CD4-positive, alpha-beta T cell treated with Interleukin-1 beta for 1 hour (primary cell): ENCODE measurements at places on chromosomes 5 and 9.

- DNase-seq: no peak
These were observed 235.9 kb downstream of the DOCK8 start for GRCh38 chr9:450561-450960.

DNA sequence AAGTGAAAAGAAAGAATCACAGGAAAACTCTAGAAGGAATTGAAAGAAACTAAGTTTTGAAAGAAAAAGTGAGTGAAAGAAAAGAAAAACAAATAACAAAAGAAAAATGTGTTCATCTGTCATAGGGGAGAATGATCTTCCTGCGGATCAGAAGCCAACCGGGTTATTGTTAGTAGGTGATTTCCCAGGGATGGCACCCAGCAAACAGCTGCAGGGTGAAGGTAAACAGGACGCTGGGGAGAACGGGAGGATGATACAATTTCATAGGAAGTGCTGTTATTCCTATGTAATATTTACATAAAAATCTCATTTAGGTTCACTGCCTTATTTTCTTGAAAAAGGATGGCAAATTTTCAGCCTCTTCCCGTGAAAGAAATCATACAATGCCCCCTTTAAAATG lies 72.4 kb upstream of the LHFPL2 start:
- DNase-seq: no peak

DNA sequence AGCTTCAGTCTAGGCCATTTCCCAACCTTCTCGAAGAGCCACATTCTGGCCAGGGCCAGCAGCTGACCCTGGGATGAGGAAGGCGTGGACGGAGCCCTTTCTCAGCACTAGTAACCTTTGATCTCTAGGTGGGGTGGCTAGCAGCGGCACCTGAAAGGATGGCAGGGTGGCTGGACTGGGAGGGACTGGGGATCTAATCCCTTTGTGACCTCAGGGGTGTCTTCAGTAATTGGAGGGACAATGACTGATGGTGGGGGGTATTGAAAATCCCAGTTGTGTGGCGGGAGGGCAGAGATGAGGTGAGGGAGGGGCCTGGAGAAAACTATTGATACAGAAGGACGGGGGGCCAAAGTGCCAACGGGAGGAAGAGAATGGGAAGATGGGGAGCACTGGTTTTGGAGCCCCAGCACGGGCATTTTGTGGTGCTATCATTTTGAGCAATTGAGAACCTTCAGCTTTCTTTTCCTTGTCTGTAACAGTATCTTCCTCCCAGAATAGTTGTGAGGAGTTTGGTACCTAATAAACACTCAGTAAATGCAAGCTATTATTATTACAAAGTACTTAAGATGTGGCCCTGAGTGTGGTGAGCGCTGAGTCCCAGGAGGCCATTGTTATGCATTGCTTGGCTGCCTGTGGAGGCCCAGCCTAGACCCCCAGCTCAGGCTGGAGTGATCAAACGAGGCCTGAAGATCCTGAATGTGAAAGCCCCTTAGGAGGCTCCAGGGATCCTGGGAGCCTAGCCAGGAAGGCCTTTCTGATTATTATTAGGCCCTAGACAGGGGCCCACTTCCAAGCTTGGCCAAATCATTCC lies 37.3 kb upstream of the UBE2D2 start:
- no peak for DNase-seq

GRCh38 chr9:99712214-99712613 lies 109.5 kb upstream of the NR4A3 start:
- no peak for DNase-seq

DNA sequence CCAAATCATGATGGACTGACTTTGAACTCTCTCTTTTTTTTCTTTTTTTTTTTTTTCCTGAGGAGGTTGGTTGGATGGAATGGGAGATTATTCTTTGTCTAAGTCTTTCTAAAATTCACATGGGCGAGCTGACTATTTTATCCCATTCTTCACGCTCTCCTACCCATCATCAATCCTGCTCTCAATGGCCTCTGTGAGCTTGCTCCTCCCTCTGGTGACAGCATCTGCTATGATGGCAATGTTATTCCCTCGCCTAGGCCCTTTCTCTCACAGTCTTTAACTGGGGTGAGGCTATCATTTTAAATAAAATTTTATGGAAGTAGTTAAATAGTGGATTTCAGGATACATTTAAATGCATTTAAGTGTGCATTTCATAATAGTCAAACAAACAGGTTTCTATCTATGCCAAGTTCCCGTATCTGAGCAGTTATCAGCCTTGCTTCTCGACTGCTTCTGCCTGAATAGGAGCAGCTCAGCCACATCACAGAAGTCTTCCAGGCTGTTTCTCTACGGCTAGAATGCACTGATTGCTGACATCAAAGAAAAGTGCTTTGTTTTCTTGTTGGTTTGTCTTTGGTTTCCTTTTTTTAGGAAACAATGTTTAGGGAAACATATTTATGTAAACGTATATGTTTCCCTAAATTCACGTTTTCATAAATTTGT lies 2233.8 kb downstream of the MAT2B start:
- DNase-seq: no peak

GRCh38 chr9:27386571-27387091 lies 89.7 kb upstream of the EQTN start:
- DNase-seq: no peak

GRCh38 chr9:137192859-137193258 lies 4.4 kb downstream of the SSNA1 start:
- no peak for DNase-seq

GRCh38 chr5:76283670-76284069 lies 119.4 kb upstream of the IQGAP2 start:
- no peak for DNase-seq

GRCh38 chr5:27969157-27969556 lies 930.8 kb upstream of the CDH9 start:
- no peak for DNase-seq

GRCh38 chr5:32420506-32420905 lies 24.0 kb downstream of the ZFR start:
- DNase-seq: no peak

DNA sequence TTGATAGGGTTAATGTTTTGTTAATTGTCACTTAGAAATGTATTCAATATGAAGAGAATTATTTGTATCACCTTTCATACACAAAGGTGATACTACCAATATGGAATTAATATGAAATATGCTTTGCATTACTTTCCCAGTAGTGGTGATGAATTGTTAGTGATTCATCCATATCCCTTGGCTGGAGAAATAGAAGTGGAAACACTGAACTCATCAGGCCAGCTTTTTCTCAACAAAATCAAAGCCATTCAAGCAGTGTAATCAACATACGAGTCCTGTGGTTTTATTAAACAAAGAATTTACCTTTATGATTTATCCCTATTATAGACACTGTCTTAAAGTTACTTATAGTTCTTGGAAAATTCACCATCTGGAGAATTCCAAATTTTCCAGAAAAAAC lies 264.0 kb upstream of the MEF2C start:
- DNase-seq: no peak

- DNase-seq: no peak
These were observed 265.2 kb downstream of the TMEM38B start for GRCh38 chr9:105959531-105959930.

GRCh38 chr9:126893079-126893478 lies 21.5 kb upstream of the RALGPS1 start:
- no peak for DNase-seq
